ENCODE measurements at places on chromosomes 11 and 22.

GRCh38 chr22:17741866-17742526 is 32.3 kb downstream of the BID start:
- DNase-seq = no peak

DNA sequence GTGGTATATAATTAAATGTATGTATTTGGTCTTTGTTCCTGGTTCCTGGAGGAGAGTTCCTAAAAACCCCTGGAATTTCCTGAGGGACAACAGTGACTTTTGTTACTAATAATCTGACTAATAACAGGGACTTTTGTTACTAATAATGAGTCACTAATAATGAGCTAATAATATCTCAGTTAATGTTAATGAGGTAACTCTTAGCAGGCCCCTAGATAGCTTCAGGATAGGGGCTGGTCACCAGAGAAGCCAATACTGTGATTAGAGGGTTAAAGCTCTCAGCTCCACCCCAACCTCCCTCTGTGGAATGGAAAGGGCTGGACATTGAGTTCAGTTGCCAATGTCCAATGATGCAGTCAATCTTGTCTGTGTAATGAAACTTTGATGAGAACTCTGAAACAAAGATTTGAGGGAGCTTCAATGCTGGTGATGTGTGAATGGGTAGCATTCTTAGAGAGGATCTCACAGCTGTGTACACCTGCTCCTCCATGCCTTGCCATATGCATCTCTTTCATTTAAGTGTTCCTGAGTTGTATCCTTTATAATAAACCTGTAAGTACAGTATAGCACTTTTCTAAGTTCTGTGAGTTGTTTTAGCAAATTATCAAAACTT is 1431.4 kb upstream of the TENM4 start:
- DNase-seq = no peak

DNA sequence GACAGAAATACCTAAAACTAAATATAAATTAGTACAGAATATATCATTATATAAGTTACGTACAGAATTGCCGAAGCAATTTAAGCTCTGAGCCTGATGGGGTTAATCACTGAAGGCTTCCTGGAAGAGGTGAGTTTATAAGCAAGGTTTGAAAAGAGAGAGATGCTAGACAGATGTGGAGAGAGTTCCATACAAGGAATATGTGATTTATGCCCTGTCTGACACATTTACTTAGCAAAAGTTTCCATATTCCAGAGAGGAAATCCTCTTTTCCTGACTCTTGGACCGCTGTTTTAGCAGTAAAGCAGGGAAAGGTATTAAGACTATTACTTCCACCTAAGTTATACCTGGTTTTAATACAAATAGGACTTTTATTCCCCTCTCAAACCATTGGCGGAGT is 65.1 kb downstream of the DBX1 start:
- no peak for DNase-seq

DNA sequence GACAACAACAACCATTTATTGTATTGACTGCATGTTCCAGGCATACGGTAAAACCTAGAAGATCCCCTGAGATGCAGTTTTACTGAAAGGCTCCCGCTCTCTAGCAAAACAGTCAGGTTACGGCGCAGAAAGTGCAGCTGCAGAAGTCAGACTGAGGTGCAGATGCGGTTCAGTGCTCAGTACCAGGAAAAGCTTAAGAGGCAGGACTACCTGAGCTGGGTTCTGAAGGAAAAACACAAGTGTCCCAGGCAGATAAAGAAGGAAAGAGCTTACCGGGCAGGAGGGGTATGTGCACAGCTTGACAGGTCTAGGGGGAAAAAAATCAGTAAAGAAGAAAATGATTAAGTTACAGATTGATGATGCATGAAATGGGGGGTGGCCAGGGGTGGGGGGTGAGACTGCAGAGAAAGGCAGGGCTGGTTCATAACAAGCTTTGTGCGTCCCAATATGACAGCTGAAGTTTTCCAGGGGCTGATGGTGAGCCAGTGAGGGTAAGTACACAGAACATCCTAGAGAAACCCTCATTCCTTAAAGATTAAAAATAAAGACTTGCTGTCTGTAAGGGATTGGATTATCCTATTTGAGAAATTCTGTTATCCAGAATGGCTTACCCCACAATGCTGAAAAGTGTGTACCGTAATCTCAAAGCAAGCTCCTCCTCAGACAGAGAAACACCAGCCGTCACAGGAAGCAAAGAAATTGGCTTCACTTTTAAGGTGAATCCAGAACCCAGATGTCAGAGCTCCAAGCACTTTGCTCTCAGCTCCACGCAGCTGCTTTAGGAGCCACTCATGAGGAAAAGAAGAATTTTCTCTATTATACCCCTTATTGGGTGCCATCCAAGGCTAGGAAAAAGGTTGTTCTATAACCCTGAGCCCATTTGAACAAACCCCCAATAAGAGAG is 11.9 kb downstream of the LARGE1 start:
- DNase-seq = no peak

- no peak for DNase-seq
Observed at GRCh38 chr11:7851391-7851790, 54.6 kb upstream of the OR5P2 start.

- DNase-seq = peak; percentile 43
Observed at GRCh38 chr22:20549232-20549841, 41.9 kb downstream of the MED15 start.

DNA sequence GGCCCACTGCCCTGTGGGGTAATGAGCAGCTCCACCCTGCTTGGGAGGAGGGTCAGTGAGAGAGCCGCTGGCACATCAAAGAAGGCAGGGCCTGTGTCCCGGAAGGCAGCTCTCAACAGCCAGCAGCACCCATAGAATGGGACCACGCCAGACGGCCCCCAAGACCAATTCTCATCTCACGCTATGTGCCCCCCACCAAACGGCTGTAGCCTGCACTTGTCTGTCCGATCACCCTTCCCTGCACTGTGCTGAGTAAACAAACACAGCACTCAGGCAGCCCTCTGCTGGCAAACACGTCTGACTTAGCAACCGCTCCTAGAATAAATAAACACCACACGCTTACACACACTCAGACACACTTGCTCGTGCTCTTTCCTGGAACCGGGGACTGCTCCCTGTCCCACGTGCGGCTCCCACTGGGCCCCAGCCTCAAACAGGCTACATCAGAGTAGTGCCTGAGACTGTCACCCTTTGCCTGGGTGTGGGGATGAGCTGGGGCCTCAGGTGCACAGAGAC is 53.2 kb upstream of the CDON start:
- peak; percentile 64 for DNase-seq

DNA sequence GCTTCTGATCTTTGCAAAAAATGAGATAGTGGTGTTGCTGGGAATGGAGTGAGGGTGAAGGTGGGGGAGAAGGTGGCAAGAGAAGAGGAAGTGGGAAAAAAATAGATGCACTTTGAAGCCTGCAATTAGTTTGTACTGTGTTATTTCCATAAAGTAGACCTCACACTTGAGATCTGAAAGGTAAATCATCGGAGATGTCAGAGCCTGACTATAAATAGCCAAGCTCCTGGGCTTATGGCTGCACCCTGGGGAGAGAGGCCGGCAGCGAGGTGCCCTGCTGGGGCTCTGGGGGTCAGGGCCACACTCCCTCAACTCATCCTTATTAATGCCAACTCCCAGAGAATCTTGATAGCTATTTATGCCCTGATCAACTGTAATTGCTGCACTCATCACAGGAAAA is 134.4 kb downstream of the NXPE2 start:
- DNase-seq = no peak

All from left colon (tissue), 2 donors.